SK-N-DZ (cell line): ENCODE measurements at places on chromosomes 7 and 10.

GRCh38 chr7:36361227-36361626 lies 28.4 kb upstream of the ANLN start:
- DNase-seq, result no peak

GRCh38 chr10:96478355-96478754 lies 35.4 kb downstream of the TLL2 start:
- no peak for DNase-seq

DNA sequence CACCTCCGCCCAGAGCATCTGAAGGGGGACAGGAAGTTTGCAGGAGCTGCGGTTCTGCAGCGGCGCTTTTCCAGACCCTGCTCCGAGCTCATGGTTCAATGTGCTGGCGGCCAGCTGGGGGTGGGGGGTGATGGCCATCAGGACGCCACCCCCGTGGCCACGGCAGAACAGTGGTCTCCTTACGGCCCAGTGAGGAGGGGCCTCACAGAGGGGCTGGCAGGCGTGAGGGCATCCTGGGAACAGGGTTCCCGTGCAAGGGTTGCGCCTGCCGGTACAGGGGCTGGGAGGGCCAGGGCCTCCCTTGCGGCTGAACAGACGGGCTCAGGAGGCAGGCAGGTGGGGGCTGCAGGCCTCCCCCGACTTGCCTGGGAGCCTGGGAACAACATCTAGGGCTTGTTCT lies 39.0 kb upstream of the GNA12 start:
- no peak for DNase-seq

DNA sequence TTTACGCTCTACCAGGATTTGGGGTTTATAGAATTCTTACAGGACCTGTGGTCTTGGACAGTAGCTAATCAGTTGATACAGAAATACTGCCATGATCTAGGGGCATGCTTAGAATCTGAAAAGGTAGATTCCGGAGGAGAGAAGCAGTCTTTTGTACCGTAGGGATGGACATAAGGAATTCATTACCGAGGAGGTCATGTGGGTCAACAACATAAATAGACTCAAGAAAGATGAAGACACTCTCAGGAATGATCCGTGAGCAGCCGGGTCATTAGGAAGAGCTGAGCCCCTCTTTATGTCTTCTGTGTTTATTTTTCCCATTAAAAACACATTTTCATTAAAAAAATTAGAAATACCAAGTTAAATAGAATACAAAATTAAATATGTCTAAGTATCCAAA lies 160.1 kb upstream of the TNS3 start:
- peak; percentile 31 for DNase-seq

GRCh38 chr10:13946209-13946460 lies 359.4 kb downstream of the PRPF18 start:
- DNase-seq, result no peak

DNA sequence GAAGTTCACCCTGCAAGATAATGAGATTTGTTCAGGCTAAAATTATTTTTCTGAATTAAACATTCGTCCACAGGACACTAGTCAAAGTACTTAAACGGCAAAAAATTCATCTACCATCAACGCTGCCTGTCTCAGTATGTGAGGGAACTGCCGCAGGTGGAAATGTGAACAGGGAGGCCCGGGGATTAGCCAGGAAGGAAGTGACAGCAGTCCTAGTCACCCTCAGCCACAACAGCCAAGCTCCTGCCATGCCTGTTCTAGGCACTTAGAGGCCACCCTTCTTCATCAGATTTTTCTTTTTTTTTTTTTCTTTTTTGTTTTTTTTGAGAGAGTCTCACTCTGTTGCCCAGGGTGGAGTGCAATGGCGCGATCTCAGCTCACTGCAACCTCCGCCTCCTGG lies 9.4 kb downstream of the NUDT5 start:
- DNase-seq, result no peak

GRCh38 chr10:100184840-100185239 lies 989 bp downstream of the ERLIN1 start:
- DNase-seq, result peak; percentile 44

GRCh38 chr7:70557338-70557737 lies 574.6 kb upstream of the GALNT17 start:
- DNase-seq, result no peak

DNA sequence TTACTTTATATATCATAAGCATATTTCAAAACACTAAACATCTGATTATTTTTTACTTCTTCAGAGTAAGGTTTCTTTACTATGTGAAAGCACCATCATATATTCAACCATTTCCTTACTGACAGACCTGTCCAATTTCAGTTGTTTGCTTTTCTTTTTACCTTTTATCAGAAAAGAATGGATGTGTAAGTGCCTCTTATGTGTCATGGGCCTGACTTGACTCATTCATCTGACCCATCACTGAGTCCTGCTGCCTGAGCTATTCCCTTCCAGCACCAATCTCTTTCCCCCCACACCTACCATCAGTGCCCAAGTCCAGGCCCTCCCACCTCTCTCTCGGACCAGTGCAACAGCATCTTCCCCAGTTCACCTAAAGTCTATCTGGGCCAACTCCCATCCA lies 41.7 kb upstream of the ARID5B start:
- DNase-seq, result no peak

GRCh38 chr7:105321754-105322455 lies 66.8 kb downstream of the SRPK2 start:
- DNase-seq, result no peak

- DNase-seq, result peak; percentile 70
These were observed 67.6 kb downstream of the TMEM130 start for GRCh38 chr7:98802088-98802780.

DNA sequence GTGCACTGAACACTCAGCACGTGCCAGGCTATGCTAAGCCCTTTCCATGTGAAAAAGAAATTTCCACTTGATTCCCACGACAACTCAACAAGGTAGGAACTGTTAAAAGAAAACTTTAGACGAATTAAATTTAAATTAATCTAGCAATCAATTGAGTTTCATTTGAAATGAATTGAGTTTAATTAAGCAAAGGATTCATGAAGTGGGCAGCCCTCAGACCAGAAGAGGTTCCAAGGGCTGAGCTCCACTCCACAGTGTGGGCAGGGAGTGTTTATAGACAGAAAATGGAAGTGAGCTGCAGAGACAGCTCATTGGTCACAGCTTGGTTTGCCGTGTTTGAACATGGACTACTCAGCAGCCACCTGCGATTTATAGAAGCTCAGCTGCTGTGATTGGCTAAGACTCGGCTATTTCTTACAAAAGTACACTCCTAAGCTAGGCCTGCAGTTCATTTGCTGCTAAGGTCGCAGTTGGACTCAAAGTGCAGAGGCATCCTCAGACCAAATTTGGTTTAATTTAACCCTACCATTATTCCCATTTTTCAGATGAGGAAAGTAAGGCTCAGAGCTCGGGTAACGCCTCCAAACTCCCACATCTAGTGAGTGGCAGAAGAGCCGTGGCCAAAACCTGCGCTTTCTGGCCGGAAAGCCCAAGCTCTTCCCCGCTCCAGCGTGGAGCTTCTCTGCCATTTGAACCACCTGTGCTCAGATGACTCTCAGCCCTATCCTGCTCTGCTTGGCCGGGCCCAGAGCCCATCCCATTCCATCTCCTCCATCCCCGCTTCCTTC lies 24.9 kb downstream of the CALML3 start:
- DNase-seq, result no peak

DNA sequence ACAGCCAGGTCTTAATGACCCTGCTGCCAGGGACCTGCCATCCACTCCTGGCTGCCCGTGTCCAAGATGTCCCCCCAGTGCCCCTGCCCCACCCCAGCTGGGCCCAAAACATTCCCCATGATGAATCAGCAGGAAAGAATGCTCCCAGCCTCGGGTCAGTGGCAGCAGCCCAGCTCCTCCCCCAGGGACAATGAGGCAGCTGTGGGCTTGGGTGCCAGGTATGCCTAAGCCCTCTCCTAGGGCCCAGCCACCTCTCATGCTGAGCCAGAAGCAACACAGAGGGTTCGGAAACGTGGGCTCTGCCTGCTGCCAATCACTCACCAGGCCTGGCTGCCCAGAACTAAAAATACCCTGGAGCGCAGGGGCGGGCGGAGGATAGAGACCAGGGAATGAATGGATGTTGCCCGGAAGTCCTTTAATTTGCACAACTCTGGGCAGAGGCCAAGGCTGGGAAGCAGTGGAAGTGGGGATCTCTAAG lies 1.5 kb upstream of the LOXL4 start:
- DNase-seq, result no peak

DNA sequence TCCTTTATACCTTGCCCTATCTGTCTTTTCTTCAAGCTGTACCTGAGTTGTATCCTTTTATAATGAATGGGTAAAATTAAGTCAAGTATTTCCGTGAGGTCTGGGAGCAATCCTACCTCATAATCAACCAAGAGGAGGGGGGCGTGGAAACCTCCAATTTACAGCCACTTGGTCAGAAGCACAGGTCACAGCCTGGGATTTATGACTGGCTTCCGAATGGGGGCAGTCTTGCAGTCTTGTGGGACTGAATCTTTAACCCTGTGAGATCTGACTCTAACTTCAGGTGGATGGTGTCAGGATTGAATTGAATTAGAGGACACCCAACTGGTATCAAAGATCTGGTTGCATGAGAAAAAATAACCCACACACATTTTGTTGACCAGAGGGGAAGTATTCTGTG lies 23.5 kb upstream of the KCNMA1 start:
- DNase-seq, result no peak

GRCh38 chr10:33214174-33214573 lies 120.3 kb downstream of the NRP1 start:
- DNase-seq, result no peak

- DNase-seq, result no peak
These were observed 244.8 kb downstream of the BICC1 start for GRCh38 chr10:58757352-58758065.

DNA sequence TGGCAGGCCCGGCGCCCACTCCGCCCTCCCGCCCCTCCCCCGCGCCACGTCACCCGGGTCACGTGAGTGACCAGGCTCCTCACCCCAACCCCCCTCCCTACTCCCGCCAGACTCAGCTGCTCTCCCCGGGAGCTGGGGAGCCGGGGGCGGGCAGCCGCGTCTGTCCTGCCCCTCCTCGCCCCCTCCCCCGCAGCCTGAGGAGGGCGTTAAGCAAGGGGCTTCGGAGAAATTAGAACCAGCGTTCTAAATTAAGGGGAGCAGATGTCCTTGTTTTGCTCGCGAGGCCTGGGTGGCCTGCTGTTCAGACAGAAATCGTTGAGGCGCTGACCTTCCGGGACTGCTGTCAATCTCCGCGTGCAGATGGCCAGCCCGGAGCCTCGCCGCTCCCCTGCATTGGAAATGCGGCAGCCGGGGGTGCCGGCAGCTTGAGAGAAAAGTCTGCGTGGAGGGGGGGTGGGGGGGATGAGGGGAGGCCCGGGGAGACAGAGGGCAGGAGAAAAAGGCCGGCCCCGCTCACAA lies 102.2 kb upstream of the ZNF438 start:
- DNase-seq, result peak; percentile 92

GRCh38 chr7:47404010-47404409 lies 177.9 kb downstream of the TNS3 start:
- DNase-seq, result no peak

DNA sequence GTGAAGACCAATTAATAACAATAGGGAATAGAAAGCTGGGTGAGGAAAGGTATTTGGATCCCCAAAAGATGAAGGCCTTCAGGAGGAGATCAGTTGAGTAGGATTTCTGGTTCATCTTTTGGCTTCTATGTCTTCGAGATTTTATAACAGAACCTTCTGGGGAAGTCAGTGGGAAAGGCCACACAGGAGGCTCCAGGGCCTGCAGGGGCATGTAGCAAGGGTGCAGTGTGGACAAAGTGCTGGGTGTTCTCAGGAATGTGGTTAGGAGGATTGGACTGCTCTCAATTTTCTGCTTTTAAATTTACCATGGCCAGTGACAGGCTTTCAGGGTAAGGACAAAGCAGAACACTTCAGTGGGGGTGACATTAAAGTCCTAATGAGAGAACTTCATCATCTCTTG lies 378.0 kb downstream of the CCSER2 start:
- DNase-seq, result no peak

- DNase-seq, result no peak
These were observed 26.4 kb downstream of the PRF1 start for GRCh38 chr10:70575874-70576802.

GRCh38 chr10:3622427-3622826 lies 162.6 kb downstream of the KLF6 start:
- no peak for DNase-seq

DNA sequence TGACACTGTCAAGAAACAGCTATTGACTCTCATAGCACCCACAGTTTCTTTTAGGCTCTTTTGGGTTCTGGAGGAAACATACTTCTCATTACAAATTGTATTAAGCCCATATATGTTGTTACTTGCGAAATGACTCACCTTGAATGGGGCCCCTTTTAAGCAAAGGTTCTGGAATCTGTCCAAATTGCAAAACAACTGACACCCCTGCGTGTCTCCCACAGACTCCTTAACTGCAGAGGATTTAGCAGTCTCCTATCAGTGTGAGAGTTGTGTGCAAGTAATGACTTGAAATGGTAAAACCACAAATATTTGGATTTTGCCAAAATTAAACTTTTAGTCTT lies 192.3 kb downstream of the DNAJC1 start:
- DNase-seq, result no peak

DNA sequence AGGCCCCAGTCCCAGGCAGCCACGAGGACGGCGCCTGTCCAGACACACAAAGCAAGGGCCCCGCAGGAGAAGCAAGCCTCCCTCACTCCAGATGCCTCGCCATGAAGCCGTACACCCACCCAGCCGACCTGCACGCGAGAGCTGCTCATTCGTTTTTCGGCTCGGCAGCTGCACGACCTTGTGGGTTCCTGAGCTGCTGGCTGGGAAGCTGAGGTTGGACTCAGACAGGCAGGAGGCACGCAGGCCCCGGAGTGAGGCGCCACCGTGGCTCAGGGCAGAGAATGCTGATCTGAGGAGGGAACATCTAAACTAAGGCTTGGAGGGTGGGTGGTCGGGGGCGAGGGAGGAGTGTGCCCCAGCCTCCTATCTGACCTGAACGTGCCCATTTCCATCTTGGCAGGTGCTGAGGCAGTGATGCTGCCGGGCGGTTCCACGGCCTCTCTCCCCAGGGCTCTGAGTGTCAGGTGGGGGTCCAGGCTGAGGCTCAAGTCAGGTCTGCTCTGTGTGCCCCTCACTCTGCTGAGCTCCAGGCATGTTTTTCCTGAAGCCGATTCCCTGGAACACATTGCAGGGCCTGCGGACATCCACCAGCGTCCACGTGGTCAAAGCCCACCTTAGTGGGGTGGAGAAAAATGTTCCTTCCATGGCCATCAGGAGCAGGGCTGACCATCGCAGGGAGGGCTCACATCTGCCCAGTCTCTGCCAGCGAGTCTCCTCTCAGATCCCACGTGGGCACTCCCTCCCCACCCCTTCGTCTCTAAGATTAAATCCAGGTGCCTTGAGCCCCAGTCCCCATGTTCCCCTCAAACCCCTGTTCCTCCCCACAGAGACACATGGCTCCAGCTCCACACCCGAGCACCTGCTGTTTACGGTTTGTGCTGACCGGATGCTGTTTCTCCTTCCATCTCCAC lies 28.1 kb upstream of the FAM20C start:
- no peak for DNase-seq
